T-helper 17 cell (primary cell): ENCODE measurements at places on chromosomes 5 and 9. TPM values are rescaled to one million over a fixed set of nuclear protein-coding genes. Genes with fewer than 3 reads are reported as not detected.

DNA sequence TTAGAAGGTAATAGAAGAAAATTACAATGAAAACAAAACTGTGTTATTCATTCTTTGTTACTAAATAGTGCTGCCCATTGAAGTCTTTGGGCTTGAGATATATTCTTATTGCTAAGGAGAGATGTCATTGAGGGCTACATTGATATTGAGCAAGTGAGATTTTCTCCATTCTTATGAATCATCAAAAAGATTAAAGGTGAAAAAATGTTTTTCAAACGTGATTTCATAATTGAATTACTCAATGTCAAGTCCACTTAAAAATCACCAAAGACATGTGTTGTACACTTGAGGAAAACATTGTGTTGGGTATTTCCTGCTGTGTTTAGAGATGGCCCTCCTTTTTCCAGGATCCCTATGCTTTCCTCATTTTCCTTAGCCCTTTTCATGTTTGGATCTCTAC lies 448.1 kb downstream of the NFIB start:
- H3K4me1 ChIP-seq: no peaks in the 10 kb centered on the region
- no peak overlapping the region for H3K4me3 ChIP-seq
- H3K27ac ChIP-seq: no peak overlapping the region
- no peaks in the 10 kb centered on the region for H3K27me3 ChIP-seq
- no peak for DNase-seq
- H3K36me3 ChIP-seq: no peaks in the 10 kb centered on the region

KLHL3 gene
- 17.5 TPM for total RNA-seq

PCDHGB6 gene
- 0.20 TPM for total RNA-seq

DNA sequence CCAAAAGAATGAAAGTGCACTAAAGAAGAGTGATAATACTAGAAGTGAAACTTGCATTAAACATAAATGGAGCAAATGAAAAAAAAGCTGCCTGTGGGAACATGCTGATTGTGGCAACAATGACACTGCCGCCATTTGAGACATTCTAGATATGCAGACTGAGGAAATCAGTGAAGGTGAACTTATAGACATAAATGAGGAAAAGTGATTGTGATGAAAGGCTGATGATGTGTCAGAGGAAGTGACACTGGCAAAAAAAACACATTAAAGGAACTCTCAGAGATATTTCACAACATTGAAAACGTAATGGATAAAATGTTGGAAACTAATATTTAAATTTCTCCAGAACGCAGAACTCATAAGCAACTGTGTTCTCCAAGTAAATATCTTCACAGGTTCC lies 1.2 kb downstream of the ERCC8 start:
- H3K4me1 ChIP-seq: peaks cover 12% of the 10 kb centered on the region
- H3K27ac ChIP-seq: no peak overlapping the region
- no peaks in the 10 kb centered on the region for H3K36me3 ChIP-seq
- no peak for DNase-seq
- no peaks in the 10 kb centered on the region for H3K27me3 ChIP-seq

DNA sequence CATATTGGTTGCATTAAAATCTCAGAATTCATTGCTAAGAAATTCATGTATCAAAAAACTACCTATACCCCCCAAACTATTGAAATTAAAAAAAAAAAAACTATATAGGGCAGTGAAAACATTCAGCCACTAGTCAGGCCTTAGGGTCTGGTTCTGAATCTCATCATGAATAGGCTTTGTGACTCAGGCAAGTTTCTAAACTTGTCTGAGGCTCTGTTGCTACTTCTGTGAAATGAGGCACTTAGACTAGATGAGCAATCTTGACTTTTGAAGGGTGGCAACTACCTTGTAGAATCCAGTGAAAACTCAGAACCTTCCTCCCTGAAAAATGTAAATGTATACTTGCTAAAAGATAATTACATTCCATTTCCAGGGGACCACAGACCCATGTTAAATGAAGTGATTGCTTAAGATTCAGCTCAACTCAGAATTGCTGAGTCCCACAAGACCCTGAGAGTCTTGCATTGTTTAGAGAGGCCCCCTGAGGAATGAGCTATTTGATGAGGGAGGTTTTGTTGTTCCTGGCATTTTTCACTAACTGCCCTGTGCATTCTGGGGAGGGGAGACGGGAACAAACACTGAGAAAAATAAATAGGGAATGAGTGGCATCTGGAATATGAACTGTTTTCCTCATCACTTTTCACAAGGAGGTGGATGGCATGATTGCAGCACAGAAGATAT lies 29.5 kb downstream of the RAI14 start:
- no peaks in the 10 kb centered on the region for H3K36me3 ChIP-seq
- H3K4me3 ChIP-seq: no peak overlapping the region
- H3K27ac ChIP-seq: no peak overlapping the region

- peaks cover 7% of the 10 kb centered on the region for H3K27me3 ChIP-seq
- no peak overlapping the region for H3K4me3 ChIP-seq
- no peak overlapping the region for H3K27ac ChIP-seq
- H3K4me1 ChIP-seq: no peaks in the 10 kb centered on the region
These were observed 91.2 kb downstream of the PGM5 start for GRCh38 chr9:68447611-68448010.

DNA sequence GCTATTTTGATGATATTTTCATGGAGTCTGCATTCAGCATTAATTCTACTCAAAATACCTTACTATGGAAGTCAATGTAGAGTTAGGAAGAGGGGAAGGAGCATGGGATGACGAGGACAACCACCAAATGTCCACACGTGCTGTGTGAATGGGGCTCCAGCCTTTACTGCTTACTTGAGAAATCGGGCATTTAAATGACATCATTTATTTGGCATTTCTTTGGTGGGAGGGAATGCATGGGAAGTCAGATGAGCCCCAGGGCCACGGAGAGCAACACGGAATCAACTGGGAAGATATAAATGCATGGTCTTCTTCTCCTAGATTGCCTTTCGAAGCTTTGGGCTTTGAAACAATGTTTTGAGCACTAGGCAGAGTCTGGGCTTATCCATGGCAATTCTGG lies 458.5 kb upstream of the KLF4 start:
- no peak overlapping the region for H3K4me3 ChIP-seq
- no peak for DNase-seq
- no peaks in the 10 kb centered on the region for H3K27me3 ChIP-seq
- H3K27ac ChIP-seq: no peak overlapping the region
- no peaks in the 10 kb centered on the region for H3K4me1 ChIP-seq

GRCh38 chr9:72997387-72997995 lies 44.6 kb upstream of the ALDH1A1 start:
- peaks cover 4% of the 10 kb centered on the region for H3K36me3 ChIP-seq
- peaks cover 15% of the 10 kb centered on the region for H3K27me3 ChIP-seq
- peak overlapping the region; percentile 21 for H3K4me3 ChIP-seq

NOXA1 gene
- total RNA-seq: 3.0 TPM

ANKRD31 gene
- 0.37 TPM for total RNA-seq

GFI1B gene
- 29.3 TPM for total RNA-seq

GRCh38 chr5:154478224-154478565 lies at the start of gene HAND1:
HAND1 (minus strand) TSS chr5:154478227; CDS start chr5:154478008, 219 bp downstream.
- peaks cover 89% of the 10 kb centered on the region for H3K27me3 ChIP-seq
- H3K4me1 ChIP-seq: peaks cover 47% of the 10 kb centered on the region
- peak within 1 kb of the TSS; percentile 79 for H3K27ac ChIP-seq
- H3K4me3 ChIP-seq: peak within 1 kb of the TSS; percentile 51
- no peak for DNase-seq
- peaks cover 18% of the 10 kb centered on the region for H3K36me3 ChIP-seq

CFAP77 gene
- total RNA-seq: not detected

DNA sequence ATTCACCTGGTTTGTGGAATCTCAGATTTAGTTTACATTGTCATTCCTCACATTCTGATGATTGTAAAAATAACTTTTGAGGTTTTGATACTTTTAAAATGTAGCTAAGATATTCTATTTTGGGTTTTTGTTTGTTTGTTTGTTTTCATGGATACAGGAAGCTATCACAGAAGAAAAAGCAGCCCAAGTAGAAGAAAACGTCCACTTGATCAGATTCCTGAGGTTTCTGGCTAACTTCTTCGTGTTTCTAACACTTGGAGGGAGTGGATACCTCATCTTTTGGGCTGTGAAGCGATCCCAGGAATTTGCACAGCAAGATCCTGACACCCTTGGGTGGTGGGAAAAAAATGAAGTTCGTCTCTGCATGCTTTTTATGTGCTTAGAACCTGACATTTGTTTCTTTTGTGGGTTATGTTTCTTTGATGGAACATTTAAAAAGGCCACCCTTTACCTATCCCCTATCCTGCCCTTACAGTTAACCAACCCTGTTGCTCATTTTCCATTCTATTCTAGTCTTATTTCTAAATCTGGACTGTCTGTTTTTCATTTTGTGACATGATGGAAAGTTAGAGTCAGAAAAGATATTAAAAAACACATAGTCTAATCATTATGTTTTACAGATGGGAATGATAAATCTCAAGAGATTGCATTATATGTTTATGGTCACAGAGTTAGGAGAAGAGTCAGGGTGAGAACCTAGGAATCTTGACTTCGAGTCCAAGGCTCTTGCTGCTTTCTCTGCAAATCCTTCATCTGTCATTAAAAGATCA lies 163.7 kb downstream of the ALDH1A1 start:
- H3K36me3 ChIP-seq: no peaks in the 10 kb centered on the region
- H3K4me3 ChIP-seq: no peak overlapping the region
- peaks cover 3% of the 10 kb centered on the region for H3K4me1 ChIP-seq
- H3K27me3 ChIP-seq: peaks cover 11% of the 10 kb centered on the region
- no peak for DNase-seq

DNA sequence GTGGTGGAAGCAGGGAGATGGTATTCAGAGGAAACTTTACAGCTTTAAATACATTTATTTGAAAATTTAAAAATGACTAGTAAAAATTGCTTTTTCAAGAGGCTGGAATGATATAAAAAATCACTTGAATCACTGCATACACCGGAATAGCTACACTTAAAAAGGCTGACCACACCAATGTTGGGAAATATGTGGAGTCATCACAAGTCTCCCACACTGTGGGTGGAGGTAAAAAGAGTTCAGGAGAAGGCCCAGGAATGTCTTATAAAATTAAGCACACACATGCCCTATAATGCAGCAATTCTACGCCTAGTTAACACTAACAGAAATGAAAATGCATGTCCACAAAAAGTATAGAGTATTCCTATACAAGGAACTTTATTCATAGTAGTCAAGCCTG lies 198.1 kb downstream of the ROR2 start:
- H3K36me3 ChIP-seq: no peaks in the 10 kb centered on the region
- peaks cover 44% of the 10 kb centered on the region for H3K27me3 ChIP-seq
- no peak overlapping the region for H3K27ac ChIP-seq
- DNase-seq: no peak
- no peak overlapping the region for H3K4me3 ChIP-seq
- H3K4me1 ChIP-seq: no peaks in the 10 kb centered on the region

DNA sequence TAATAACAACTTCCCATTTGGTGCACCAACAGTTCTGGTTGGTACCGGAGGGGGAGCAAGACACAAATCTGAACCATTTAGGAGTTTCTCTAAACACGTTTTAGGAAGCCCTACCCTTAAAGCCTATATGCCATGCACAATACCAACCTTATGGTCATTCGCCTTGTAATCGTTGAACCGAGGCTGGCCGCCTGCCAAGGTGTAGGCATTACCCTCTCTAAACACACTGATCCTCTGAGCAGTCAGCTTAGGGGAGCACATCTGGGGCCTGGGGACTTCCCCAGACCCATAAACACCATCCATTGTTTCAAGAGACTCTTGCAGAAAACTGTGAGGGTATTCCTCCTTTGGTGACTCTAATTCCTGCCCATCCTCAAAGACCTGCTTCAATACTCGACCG lies 328 bp downstream of the GRXCR2 start:
- no peak overlapping the region for H3K27ac ChIP-seq
- DNase-seq: no peak
- no peak overlapping the region for H3K4me3 ChIP-seq
- H3K4me1 ChIP-seq: no peaks in the 10 kb centered on the region
- H3K27me3 ChIP-seq: peaks cover 33% of the 10 kb centered on the region

DNA sequence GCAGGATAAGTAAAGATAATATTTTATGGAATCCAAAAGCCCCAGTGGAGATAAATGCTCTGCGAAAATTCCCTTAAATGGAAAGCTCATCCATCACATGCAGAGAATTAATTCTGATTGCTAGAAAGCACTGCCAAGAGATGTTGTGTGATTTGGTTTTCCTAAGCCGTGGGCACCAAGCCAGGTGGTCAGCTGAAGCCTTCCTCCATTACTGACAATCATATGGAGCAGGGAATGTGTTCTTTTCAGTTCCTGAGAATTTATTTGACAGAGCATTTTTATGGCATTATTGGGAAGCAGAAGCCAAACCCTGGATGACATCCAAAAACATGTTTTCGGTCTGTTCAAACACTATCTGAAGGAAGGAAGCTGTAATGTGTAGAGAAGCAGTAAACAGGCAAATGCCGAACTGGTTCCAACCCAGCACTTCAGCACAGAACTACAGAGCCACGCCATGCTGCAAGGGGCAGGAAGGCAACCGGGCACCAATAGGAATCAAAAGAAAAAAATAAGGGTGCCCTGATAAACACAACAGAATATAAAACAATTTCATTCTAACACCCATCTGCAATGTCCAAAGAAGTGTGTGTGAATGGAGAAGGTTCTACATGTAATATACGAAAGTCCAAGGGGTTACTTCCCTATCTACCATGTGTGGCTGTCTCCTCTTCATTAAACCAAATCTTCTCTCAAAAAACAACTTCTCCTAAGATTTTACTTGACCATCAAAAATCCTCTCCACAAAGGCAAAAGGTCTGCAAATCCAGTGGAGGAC lies 12.3 kb downstream of the ARSB start:
- peak overlapping the region; percentile 34 for H3K27ac ChIP-seq
- H3K36me3 ChIP-seq: no peaks in the 10 kb centered on the region
- H3K27me3 ChIP-seq: no peaks in the 10 kb centered on the region
- no peak overlapping the region for H3K4me3 ChIP-seq

DNA sequence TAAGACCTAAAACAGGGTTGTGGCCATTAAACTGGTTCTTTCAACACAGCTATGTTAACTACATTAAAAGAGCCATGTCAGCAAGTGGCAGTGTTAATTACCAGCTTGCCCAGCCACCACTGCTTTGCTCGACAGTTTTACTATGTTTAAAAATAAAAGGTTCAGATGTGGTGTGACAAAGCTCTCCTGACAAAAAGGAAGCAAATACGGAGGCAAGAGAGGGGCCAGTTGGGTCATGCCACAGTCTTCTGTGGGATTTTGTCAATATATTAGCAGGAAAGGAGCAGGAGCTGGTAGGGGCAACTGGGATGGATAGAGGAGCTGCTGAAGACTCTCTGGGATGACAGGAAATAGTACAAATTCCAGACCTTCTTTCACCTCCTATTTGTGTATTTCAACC lies 113.5 kb upstream of the PCA3 start:
- H3K4me1 ChIP-seq: peaks cover 19% of the 10 kb centered on the region
- H3K27ac ChIP-seq: peak overlapping the region; percentile 85
- no peaks in the 10 kb centered on the region for H3K27me3 ChIP-seq
- peak overlapping the region; percentile 75 for H3K4me3 ChIP-seq
- no peaks in the 10 kb centered on the region for H3K36me3 ChIP-seq
- DNase-seq: no peak

DNA sequence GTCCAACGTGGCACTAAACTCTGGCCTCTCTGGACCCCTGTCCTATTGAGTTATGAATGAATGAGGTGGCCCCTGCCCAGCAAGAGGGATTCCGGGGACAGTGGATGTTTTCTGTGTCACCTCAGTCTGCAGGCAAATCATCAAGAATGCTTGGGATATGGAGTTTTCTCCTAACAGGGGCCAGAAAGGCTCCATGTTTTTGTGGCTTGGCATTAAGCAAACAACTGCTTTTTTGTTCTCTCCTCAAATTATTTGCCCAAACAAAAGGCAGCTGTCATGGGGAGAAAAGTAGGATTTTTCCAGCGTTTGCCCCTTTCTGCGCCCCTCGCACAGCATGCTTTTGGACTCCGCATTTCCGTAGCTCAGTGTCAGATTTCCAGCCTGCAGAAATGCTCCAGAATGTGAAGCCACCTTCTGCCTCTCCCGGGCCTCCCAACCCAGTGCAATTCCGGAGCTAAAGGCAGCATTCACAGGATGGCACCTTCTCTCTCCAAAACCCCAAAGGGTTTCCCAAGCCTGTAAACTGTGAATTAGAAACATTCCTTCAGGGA lies 553.3 kb downstream of the CCDC171 start:
- no peak for DNase-seq
- H3K27me3 ChIP-seq: no peaks in the 10 kb centered on the region
- H3K4me3 ChIP-seq: no peak overlapping the region
- no peak overlapping the region for H3K27ac ChIP-seq
- H3K36me3 ChIP-seq: no peaks in the 10 kb centered on the region
